ENCODE measurements at places on chromosomes 16 and 17.

GRCh38 chr16:9395958-9396359 is 304.5 kb downstream of the HAPSTR1 start:
- DNase-seq = no peak

DNA sequence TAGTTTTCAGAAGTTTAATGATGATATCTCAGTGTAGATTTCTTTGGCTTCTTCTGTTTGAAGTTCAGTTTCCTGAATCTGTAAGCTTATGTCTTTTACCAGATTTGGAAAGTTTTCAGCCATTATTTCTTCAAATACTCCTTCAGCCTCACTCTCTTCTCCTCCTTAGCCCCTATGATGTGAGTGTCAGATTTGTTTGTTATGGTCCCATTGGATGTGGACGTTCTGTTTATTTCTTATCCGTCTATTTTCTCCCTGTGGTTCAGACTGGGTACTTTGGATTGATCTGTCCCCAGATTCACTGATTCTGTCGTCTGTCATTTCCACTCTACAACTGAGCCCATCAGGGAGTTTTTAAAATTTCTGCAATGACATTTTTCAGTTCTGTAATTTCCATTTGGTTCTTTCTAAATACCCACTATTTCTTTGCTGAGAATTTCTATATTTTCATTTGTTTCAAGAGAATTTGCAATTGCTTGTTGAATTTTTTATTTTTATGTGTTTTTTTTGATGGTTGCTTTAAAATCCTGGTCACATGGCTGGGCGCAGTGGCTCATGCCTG is 110.9 kb downstream of the SEC14L1 start:
- no peak for DNase-seq

DNA sequence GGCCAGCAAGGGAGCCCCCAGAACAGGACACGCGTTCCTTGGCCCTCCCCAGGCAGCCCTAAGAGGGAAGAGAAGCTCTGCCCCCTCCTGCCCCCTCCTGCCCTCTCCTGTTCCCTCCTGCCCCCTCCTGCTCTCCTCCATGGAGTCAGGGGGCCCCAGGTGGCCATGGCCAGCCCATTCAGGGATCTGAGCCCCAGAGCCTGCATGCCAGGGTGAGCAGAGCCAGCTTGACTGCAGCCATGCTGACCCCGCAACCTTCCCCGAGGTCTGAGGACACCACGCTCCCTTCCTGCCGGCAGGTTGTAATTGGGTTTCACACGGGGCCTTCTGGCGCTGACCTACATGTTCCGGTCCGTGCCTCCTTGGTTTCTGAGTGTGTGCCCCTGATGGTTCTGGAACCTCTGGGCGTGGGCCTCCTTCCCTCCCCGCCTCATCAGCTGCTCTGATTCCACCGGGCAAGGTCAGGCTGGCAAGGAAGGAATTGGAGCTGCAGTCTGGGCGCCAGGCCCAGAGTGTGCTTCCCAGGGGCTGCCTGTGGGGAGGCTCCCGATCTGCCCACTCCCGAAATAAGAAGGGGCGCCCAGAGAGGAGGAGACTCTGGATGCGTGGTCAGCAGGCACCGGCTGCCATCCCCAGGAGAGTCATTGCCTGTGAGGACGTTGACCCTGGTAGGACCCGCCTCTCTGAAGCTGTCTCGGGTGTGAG is 23.7 kb upstream of the NPTX1 start:
- no peak for DNase-seq

DNA sequence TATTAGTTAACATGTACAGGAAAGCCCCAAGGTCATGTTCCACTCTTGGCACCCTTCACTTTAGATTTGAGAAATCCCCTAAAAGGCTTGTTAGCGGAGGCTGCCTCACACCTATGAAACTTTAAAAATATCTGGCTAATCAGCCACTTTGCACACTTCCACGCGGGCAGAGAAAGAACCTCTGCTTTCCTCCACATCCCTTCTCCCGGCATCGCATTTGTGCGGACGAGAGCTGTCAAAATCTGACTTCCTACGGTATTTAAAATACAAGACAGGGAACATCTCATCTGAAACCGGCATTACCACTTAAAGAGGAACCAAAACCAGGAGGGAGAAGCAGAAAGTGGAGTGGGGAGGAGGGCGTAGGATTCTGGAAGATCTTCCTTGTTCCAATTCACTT is 422.3 kb downstream of the TMEM114 start:
- DNase-seq = no peak

- no peak for DNase-seq
These were observed 214.9 kb upstream of the MPHOSPH6 start for GRCh38 chr16:82384949-82385348.

DNA sequence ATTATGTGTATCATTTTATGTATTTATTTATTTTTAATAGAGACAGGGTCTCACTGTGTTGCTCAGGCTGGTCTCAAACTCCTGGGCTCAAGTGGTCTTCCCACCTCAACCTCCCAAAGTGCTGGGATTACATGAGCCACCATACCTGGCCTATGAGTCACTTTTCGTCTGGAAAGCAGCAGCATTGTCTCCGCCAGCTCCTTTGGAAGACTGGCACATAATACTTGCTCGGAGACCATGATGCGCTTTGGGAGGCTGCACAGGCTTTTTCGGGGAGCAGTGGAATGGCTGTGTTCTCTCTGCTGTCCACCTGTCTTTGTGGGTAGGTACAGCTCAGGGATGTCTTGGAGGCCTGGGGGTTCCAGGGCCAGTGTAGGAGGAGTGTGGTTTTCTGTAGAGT is 102.2 kb downstream of the AATF start:
- DNase-seq = no peak

GRCh38 chr16:78629173-78629572 is 529.7 kb downstream of the WWOX start:
- no peak for DNase-seq

- DNase-seq = no peak
These were observed 158.9 kb downstream of the PCTP start for GRCh38 chr17:55909776-55910175.

DNA sequence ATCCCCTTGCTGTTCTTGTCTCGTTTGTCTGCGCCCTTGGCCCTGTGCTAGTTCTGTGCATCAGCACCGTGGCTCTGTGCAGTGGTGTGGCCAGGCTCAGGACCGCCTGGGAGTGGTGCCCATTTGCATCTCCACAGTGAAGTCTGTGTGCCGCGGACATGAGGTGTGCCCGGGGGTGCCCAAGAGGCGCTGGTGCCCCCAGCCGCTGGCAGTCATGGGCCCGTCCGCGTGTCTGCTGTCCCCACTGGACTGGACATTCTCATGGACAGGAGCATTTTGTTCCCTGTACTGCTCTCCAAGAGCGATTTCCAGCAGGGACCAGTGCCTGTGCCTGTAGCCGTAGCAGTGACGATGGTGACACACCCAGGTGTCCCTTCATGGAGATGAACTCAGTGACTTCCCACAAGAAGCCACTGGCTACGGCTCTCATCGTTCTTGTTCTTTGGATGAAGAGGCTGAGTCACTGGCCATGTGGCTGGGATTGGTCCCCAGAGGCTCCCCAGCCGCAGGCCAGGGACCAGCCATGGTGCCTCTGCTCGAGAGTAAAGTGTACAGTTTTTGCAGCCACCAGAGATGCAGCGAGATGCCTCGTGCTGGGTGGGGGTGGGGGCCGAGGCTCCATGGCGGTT is 13.0 kb upstream of the MC1R start:
- no peak for DNase-seq

- no peak for DNase-seq
These were observed 1.0 kb upstream of the RHOT1 start for GRCh38 chr17:32141258-32141657.

GRCh38 chr17:2233441-2233947 is 70.1 kb downstream of the SMG6 start:
- DNase-seq = no peak

GRCh38 chr16:27820646-27821345 is 242.7 kb downstream of the GSG1L start:
- DNase-seq = no peak

DNA sequence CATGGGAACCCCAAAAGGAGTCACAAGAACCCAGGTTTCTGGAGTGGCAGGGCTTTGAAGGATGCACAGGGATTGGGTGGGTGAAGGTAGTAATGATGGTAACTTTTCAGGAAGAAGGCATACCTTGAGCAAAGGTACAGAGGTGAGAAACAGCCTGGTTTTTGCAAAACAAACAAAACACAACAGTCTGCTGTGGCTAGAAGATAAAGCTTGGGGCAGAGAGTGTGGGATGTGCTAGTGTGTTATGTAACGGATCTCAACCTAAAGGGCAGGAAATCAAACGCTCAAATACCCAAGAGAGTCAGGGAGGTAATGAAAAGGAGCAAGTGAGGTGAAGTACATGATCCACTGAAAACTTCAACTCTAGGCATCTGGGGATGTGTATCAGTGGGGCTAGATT is 4.6 kb downstream of the PTGES3L start:
- DNase-seq = no peak

DNA sequence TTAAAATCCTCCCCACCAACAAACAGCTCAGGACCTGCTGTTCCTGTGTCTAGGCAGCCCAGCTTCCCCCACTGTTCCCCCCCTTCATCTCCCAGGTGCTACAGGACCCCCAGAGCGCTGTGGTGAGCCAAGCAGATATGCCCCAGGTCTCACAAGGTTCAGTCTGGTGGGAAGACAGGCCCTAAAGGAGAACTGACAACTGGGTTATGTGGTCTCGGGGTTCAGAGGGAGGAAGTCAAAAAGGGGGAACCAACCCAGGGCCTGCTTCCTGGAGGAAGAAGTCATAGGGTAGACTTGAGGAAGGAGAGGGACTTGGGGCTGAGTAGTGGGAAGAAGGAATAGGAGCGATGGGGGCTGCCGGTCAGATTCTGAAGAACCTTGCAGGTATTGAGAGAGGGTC is 2.6 kb downstream of the RIPOR1 start:
- no peak for DNase-seq

- DNase-seq = peak; percentile 31
These were observed 2.3 kb upstream of the PECAM1 start for GRCh38 chr17:64393000-64393402.

GRCh38 chr16:66616592-66616991 is 12.1 kb downstream of the CMTM3 start:
- DNase-seq = no peak

GRCh38 chr17:78499715-78500540 is 77.3 kb downstream of the DNAH17 start:
- no peak for DNase-seq

DNA sequence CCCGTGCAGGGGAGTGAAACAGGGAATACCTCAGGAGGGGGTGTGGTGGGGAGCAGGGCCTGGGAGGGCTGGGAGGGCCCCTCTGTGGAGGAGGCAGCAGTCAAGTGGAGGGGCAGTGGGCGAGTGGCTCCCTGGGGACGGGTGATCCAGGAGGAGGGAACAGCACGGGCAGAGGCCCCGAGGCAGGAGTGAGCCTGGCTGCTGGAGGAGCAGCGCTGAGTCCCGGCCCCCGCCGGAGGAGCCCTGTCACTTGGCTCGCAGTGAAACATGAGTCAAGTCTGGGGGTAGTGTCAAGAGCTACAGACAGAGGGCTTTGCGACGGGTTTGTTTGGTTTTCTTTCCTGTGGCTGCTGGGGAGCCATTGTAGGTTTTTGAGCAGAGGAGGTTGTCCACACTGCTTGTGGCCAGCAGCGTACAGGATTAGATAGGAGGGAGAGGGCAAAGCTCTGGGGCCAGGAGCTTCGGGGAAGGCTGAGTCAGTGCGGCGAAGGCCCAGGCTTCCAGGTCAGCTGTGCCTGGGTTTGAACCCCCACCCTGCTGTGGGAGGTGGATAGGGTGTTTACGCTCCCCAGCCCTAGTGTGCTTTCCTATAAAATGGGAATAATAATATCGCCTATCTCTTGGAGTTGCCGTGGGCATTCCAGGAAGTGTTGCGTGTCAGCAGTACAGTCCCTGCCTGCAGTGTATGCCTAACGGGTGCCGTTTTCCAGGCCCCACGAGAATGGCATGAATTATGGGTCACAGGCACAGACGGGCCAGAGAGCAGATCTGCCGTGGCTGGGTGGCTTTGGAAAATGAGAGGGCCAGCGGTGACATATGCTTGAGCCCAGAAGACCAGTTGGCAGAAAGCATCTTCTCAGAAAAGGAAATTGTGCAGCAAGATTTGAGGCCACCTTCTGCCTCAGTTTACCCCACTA is 115.9 kb upstream of the CIBAR2 start:
- DNase-seq = no peak
